ENCODE measurements at places on chromosomes 16 and 17. TPM values are rescaled to one million over a fixed set of nuclear protein-coding genes. Genes with fewer than 3 reads are reported as not detected.

SOX8 gene
- 0.34 TPM for total RNA-seq

CEP131 gene
- total RNA-seq: 7.2 TPM

TMEM95 gene
- total RNA-seq: not detected

SMPD3 gene
- total RNA-seq: under 0.01 TPM

CES3 gene
- not detected for total RNA-seq

PRR29 gene
- total RNA-seq: 0.54 TPM

CDH8 gene
- not detected for total RNA-seq

EXOC3L1 gene
- total RNA-seq: 47.2 TPM

C16orf46 gene
- total RNA-seq: 0.54 TPM

ABR gene
- 29.8 TPM for total RNA-seq

CCL17 gene
- total RNA-seq: not detected

NUBP2 gene
- total RNA-seq: 59.8 TPM

KRT23 gene
- 0.34 TPM for total RNA-seq
